ENCODE measurements at places on chromosomes 3 and 15.

DNA sequence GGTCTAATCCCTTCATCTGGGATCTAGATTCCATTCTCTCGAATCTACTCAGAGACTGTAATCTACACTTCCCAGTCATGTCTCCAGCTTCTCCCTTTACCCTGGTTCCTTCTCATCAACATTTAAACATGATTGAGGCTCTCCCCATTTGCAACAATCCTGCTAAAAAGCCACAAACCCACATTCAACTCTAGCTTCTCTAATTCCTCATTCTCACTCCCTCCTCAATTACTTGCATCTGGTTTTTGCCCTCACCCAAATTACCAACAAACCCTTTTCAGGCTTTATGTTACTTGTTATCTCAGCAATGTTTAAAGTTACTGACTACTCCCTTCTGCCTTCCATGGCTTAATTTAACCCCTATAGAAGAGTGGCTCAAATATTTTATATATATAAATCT is 11.5 kb downstream of the ETFA start:
- DNase-seq = no peak

DNA sequence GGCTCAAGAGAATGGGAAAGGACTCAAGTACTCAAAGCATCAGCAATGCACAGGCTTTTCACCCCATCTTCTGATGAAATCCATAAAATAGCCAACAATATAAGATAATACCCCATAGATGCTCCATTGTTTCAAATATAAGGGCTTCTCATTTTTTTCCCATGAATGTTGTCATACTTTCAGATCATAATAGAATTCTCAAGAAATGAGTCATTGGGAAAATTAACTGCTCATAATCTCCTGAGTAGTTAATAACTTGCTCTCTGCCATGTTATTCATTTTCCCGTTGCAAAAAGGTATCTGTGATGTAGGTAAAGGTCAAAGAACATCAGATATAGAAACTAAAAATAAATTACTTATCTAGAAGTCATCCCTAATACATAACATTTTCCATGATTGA is 121.9 kb downstream of the NSUN3 start:
- no peak for DNase-seq

DNA sequence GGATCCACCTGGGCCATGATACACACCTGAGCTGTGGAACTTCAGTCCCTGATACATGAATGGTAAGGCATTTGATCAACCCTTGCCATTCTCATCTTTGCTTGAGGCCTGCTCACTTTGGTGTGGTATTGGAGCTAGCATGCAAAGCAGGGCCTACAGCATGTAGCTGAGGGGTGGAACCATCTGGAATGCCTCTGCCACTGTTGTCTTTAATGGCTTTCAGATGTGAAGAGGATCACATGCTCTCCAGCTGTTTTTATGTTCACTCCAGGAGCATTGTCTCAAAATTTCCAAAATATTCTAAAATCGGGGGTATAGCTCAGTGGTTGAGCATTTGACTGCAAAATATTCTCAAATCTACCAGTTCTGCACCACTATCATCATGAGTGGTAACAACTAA is 64.4 kb upstream of the PHLDB2 start:
- DNase-seq = no peak

DNA sequence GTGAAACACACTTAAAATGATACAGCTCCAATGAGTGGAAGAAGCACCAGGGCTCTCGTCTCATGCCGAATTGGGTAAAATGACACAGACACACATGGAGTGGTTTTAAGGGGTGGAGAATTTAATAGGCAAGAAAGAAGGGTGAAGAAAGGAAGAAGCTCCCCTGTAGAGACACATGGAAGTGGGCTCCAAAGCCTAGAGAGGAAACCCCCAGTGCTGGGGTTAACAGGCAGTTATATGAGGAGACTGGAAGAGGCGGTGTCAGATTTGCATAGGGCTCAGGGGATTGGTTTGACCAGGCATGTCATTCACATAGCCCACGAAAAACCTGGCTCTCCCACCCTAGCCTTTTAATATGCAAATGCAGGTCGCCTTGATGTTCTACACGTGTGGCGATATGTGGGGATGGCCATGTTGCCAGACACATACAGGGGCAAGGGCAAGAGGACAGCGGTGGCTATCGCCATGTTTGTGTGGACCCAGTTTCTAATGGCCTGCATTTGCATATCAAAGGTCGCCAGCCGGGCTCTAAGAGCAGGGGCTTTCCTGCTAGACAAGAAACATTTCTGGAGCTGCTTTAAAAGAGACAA is 1.9 kb upstream of the DPH6 start:
- no peak for DNase-seq

GRCh38 chr3:136194409-136195257 is 1.5 kb downstream of the MSL2 start:
- no peak for DNase-seq

Data from AG04450 (cell line).